H7 (cell line): ENCODE measurements at places on chromosomes 11 and 22. TPM values are rescaled to one million over a fixed set of nuclear protein-coding genes. Genes with fewer than 3 reads are reported as not detected.

- no peak for DNase-seq
Measured at GRCh38 chr11:119504371-119504770, 81.4 kb upstream of the THY1 start.

DNA sequence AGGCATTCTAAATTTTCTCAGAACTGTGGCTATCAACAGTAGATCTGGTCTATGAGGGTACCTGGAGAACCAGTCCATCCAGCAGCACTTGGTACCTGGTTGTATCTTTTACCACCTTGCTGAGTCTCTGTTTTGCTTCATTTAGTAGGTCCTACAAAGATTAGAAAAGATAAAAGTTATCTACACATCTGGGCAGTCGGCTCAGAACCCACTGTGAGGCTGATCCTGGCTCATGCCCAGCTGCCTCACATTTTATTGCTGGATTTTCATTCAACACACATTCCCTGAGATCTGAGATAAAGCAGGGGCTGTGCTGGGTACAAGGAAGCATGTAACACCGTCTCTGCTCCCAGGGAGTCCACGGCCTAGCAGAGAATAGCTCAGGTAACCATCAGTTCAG is 27.5 kb downstream of the ATP6V1E1 start:
- DNase-seq, result no peak

GRCh38 chr11:72257570-72257969 is 13.6 kb upstream of the PHOX2A start:
- DNase-seq, result no peak

- peak; percentile 10 for DNase-seq
Measured at GRCh38 chr22:30837531-30837930, 131.0 kb downstream of the MORC2 start.

The OR8A1 gene
- not detected in 2 replicates for total RNA-seq

The TPBGL gene
- not detected in 2 replicates for total RNA-seq

The OR4D5 gene
- total RNA-seq, result not detected in 2 replicates

The MISFA gene
- 0.73 TPM in 1 of 2 replicates, not detected in the other for total RNA-seq

The GRIA4 gene
- 1.2 and 1.3 TPM in 2 replicates for total RNA-seq

The TRIM44 gene
- total RNA-seq, result 16.9 and 18.8 TPM in 2 replicates
